ENCODE measurements at places on chromosomes 6 and 20.
A peak's percentile ranks its signal among the peaks of the same experiment; 100 is the strongest.

DNA sequence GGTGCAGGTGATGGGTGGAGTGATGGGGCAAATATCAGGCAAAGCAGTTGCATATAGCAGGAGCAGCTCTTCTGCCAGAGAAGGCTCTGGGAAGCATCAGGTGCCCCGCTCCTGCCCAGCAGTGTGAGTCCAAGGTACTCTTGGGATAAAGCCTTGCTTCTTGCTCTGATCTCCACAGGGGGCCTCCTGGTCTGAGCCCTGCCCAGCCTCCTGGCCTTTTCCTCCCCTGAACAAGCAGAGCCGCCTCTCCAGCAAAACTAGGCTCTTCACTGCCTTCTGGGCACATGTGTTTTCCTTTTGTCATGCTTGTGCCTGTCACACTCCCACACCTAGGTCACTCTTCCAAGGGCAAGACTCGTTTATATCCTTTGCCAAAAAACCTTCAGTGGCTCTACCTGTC, 34.3 kb downstream of the SIRPA start:
- no peak for DNase-seq

DNA sequence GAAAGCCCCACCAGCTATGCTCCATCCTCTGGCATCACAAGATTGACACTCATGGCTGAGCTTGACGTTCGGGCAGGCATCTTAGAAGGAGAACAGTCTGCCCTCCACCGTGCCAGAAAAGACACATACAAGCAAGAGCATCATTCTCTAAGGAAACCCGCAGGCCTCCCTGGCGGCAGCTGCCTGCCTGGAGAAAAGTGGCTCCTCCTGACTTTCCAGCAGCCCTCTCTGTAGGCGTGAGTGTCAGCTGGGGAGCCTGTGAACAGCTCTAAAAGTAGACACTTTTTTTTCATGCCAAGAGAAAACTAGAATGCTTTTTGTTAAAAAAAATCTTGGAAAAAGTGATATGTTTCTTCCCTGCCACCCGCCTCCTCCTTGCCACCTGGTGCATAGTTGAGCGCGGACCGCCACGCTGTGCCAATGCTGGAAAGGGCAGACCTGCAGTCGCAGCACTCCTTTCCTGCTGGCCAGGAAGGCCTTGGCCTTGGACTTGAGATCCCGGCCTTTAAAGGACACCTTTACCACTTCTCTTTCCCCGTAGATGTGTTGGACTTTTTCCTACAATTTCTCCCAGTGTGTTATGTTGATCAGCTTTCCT, 29.7 kb upstream of the INSM1 start:
- no peak for DNase-seq

- no peak for DNase-seq
Measured at GRCh38 chr6:158938811-158939254, 61.2 kb downstream of the RSPH3 start.

DNA sequence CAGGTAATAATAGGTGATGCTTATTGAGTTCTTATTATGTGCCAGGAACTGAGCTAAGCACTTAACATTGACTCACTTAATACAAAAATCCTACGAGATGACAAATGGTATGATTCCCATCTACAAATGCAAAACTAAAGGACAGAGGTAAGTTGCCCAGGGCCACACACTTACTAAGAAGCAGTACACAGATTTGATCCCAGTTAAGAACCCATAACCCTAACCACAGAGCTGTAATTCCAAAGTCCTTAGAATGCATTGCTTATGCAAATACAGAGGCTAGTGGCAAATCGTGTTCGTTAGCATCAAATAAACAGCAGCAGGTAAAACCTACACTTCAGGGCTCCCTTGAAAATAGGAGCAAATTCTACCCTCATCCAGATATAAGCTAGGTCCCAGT, 104.0 kb downstream of the SASH1 start:
- DNase-seq, result no peak

- no peak for DNase-seq
Measured at GRCh38 chr6:132401618-132402285, 477 bp upstream of the MOXD1 start.

DNA sequence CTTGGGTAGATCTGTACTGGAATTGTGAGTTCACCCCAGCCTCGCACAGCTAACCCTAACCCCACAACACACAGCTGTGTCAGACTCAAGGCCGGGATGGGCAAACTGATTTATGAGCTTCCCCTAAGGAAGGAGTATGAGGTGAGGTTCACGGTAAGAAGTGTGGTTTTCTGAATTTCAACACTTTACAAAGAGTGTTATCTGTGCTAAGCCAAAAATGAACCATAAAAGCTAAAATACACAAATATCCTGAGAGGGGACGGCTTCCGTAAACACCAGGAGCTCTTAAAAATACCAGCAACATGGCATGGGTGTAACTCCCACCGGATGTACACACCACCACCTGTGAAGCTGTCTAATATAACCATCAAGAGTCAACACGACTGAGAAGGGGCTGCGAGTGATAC, 101.2 kb downstream of the ATP9A start:
- DNase-seq, result no peak

DNA sequence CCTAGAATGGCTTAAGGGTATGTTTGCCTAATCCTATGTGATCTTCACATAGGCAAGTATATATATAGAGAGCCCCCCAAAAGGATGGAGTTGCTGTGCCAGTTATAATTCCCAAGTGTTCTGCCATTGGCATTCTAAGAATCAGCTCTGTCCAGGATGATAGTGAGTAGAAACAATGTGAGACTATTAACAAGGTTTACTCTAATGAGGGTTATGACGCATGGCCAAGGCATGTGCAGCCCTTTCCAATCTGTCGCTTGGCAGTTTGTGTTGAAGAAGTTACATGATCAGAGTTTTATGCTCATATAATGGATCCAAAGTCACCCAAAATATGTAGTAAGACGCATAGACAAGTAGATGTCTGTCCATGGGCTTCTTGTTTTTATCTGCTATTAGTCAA, 33.6 kb downstream of the VGLL2 start:
- no peak for DNase-seq

GRCh38 chr6:1821513-1822183, 211.9 kb downstream of the FOXC1 start:
- peak; percentile 54 for DNase-seq

Measured in NCI-H774 (cell line).